ENCODE measurements at places on chromosomes 2 and 18.

DNA sequence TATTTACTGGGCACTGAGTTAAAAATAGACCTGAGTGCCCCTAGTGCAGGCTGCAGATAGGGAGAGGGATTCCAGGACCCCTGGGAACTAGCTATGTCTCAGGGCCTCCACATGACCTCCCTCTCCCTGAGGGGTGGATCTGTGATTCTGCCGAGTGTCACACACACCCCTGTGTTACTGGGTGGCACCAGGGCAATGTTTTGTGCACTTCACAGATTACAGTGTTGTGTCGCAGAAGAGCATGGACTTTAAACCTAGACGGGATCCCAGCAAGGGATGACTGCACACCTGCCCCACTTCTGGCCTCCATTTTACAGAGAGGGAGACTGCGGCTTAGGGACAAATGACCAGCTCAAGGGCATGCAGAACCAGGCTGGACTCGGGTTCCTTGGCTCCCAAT, 65.6 kb downstream of the ZFP36L2 start:
- no peaks in the 10 kb centered on the region for H3K27me3 ChIP-seq
- no peak overlapping the region for H3K4me3 ChIP-seq
- H3K36me3 ChIP-seq = no peaks in the 10 kb centered on the region

- H3K4me3 ChIP-seq = no peak overlapping the region
- DNase-seq = no peak
- no peaks in the 10 kb centered on the region for H3K36me3 ChIP-seq
- no peaks in the 10 kb centered on the region for H3K27me3 ChIP-seq
- H3K27ac ChIP-seq = no peak overlapping the region
- no peaks in the 10 kb centered on the region for H3K4me1 ChIP-seq
These were observed 152.5 kb downstream of the TSN start for GRCh38 chr2:121907928-121908327.

DNA sequence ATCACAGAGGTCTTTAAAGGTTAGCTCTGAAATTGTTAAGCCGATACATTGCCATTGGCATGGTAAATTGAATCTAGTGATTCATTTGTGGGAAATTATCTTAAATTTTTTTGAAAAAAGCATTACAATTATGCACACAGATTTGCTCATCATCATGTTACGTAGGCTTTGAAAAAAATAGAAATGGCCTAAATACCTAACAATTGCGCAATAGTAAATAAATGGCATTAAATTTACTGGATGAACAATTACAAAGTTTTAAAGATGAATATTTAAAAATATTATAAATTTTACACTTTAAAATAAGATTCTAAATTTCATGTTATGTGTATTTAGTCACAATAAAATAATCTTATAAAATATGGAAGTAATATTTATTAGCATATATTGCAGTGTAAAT, 171.3 kb downstream of the RPRM start:
- no peaks in the 10 kb centered on the region for H3K4me1 ChIP-seq
- no peaks in the 10 kb centered on the region for H3K36me3 ChIP-seq
- no peak for DNase-seq
- no peak overlapping the region for H3K4me3 ChIP-seq

- H3K36me3 ChIP-seq = no peaks in the 10 kb centered on the region
- no peak overlapping the region for H3K27ac ChIP-seq
- H3K4me3 ChIP-seq = no peak overlapping the region
- no peaks in the 10 kb centered on the region for H3K27me3 ChIP-seq
- no peak for DNase-seq
- H3K4me1 ChIP-seq = no peaks in the 10 kb centered on the region
These were observed 57.8 kb upstream of the ITGB6 start for GRCh38 chr2:160257743-160258491.

DNA sequence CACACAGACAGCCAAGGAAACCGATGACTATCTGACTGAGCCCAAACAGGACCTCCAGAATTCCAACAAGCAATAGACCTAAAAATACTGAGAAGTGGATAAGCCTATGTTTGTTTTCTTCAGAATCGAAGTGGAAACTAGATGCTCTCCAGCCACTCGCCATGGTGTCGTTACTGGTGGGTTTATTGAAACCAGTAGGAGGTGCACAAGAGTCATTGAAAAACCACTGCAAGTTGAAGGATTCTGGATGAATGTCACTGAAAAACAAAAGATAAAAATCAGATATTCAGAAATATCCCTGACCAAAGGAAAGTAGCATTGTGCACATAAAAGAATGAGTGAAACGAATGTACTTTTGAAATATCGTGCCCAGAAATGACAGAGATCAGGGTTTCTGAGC, 15.3 kb downstream of the TM4SF20 start:
- H3K27me3 ChIP-seq = no peaks in the 10 kb centered on the region
- H3K36me3 ChIP-seq = peaks cover 16% of the 10 kb centered on the region
- H3K4me1 ChIP-seq = peaks cover 15% of the 10 kb centered on the region
- H3K4me3 ChIP-seq = no peak overlapping the region
- H3K27ac ChIP-seq = no peak overlapping the region
